ENCODE measurements at places on chromosomes 3 and 15. TPM values are rescaled to one million over a fixed set of nuclear protein-coding genes. Genes with fewer than 3 reads are reported as not detected.

Gene IL16
- total RNA-seq: not detected

Gene ANXA2
- total RNA-seq: 5,223 TPM

Gene HIGD2B
- not detected for total RNA-seq

Gene GUCA1C
- not detected for total RNA-seq

Gene CLRN1
- total RNA-seq: not detected

Gene ADIPOQ
- total RNA-seq: not detected

Gene TCAIM
- total RNA-seq: 27.6 TPM

Gene TRIM42
- total RNA-seq: not detected

Gene KBTBD13
- not detected for total RNA-seq

Gene SLC38A3
- total RNA-seq: not detected

Gene ISLR2
- total RNA-seq: 0.04 TPM

Gene PDZRN3
- total RNA-seq: 4.2 TPM

Gene CILP
- total RNA-seq: not detected

Gene HRH1
- total RNA-seq: 9.4 TPM

Gene PRSS50
- not detected for total RNA-seq

Gene LRTM1
- total RNA-seq: not detected

Gene TBC1D23
- 21.9 TPM for total RNA-seq

Gene FAM227B
- 1.7 TPM for total RNA-seq

Gene AHSG
- not detected for total RNA-seq

Gene ZNF660
- 0.72 TPM for total RNA-seq

Gene ZNF860
- total RNA-seq: 3.7 TPM

Gene FGF7
- not detected for total RNA-seq

Gene CPN2
- total RNA-seq: not detected

Gene TRPC1
- total RNA-seq: 10.0 TPM

All from hair follicular keratinocyte (primary cell).